ENCODE measurements at places on chromosomes 16 and 17.

- DNase-seq = no peak
These were observed 40.9 kb upstream of the CCNF start for GRCh38 chr16:2388139-2388874.

DNA sequence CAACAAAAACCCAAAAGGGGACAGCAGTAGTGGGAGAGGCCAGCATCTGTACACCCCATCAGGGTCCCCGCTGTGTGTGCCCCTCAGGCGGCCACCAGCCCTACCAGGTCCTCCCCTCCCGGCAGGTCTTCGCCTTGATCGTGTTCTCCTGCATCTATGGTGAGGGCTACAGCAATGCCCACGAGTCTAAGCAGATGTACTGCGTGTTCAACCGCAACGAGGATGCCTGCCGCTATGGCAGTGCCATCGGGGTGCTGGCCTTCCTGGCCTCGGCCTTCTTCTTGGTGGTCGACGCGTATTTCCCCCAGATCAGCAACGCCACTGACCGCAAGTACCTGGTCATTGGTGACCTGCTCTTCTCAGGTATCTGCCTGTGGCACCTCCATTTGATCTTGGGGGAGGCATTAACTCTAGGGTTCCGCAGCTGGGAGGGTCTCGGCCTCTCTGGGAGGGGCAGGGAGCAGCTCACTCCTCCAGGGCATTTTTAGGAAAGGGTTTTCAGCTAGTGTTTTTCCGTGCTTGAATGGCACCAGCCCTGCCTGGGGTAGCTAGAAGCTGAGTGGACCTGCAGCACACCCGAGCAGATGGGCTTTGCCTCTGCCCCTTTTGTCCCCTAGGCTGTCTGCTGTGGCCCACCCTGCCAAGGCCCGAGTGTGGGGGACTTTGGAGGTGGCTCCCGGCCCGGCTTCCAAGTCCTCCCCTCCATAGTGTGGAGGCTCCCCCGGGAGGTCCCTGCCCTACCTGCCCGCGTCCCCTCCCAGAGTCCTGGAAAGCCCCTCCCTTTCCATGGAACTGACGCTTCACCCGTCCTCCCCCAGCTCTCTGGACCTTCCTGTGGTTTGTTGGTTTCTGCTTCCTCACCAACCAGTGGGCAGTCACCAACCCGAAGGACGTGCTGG, 2.6 kb downstream of the SYNGR2 start:
- no peak for DNase-seq

DNA sequence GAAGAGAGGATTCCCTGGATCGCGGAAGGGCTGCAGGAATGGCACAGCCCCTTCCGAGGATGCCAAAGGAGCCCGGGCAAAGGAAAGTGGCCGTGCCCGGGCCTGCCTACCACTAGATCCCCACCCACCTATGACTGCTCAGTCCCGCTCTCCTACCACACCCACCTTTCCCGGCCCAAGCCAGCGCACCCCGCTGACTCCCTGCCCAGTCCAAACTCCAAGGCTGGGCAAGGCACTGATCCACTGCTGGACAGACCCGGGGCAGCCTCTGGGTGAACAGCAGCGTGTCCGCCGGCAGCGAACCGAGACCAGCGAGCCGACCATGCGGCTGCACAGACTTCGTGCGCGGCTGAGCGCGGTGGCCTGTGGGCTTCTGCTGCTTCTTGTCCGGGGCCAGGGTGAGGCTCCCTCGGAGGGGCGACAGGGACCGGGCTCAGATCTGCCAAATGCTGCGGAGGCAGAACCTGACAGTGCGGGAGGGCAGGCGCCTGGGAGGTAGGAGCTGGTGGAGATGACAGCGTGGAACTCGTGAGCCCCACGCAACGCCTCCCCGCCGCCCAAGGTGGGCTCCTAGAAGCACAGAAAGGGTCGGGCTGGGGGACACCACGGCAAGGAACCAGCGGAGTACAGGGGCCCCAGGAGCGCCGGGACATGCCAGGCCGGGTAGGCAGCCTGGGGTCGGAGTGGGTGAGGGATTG, at the start of gene CES2:
Gene CES2 (plus strand): TSS at position 203 of the 698 bp plus-strand sequence. CDS start 120 bp downstream, at position 323.
- no peak for DNase-seq

GRCh38 chr17:14582996-14583395, 282.1 kb downstream of the HS3ST3B1 start:
- DNase-seq = no peak

DNA sequence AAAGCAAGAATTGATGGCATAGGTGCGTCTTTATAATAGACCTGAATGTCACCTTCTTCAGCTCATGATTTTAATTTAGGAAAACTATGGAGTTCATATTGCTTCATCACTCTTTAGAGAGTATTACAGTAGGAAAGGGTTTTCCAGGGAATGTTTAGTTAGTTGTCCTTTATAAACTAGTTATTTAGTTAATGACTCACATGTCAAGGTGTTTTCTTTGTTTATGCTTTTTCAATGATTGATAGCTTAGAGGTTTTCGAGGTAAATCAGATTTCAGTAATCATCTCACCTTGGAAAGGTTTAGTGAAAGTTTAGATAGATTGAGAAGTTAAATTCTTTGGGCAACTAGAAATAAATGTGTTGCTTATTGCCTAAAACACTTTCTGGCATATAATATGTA, 9.8 kb downstream of the WSB1 start:
- DNase-seq = no peak

GRCh38 chr17:81414756-81415516, 19.7 kb downstream of the BAHCC1 start:
- DNase-seq = no peak

GRCh38 chr16:4109250-4109736, 6.9 kb downstream of the ADCY9 start:
- DNase-seq = no peak

DNA sequence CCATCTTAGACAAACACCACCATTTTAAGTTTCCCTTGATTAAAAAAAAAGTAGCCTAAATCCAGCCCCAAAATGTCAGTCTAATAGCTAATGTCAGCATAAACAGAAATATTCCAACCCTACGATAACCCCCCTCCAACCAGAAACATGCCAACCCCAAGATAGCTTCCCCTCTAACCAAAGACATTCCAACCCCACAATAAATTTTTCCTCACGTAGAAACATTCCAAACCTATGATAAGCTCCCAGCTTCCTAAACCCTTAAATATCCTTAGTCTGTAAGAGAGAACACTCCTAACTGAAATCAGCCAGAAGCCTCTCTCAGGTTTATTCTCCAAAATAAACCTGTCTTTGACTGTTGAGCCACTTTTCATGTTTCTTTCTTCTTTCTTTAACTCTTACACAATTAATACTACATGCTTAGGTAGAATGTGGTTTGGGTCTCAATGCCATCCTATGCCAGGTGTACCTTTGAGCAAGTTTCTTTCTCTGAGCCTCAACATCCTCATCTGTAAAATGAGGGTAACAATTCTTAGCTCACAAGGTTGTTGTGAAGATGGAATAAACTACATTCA, 10.5 kb upstream of the KRT38 start:
- no peak for DNase-seq

DNA sequence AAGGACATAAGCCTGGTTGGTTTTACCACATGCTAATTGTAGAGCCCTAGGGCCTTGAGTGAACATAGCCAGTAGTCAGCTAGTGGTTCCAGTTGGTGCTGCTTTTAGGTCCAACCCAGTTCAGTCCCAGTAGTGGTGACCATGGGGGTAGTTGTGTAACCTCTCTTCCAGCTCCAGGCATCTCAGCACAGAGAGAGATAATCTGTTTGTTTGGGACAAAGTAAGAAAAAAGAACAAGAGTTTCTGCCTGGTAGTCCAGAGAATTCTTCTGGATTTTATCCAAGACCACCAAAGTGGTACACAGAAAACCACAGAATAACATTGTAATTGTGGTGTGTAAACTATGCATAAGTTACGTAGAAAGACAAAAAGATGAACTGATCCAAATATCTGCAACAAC, 5.2 kb upstream of the CCL13 start:
- no peak for DNase-seq

GRCh38 chr17:67931227-67931626, 65.0 kb downstream of the C17orf58 start:
- no peak for DNase-seq

DNA sequence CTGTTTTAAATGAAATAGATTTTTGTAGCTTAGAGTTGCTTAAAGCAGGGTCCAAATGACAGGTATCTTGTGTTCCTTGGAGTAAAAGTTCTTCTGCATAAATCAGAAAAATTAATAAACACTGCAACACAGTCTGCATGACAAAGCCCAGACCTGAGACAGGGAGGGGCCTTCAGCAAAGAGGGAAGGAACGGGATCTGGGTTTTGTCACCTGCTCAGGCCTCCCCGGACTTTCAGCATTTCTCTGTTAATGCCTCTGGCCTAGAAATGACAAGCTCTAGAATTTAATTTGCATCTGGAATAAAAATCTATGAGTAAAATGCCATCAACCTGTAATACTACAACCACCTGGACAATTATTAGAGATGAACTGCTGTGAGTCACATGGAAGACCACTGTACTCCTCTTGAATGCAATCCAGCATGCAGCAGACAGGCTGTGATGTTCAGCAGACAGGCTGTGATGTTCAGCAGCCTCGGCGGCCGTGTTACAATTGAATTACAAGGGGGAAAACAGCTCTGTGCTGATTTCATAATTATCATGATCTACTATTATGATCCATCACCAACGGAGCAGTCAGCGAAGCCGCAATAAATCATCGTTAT, 170.2 kb downstream of the TOX3 start:
- DNase-seq = no peak

GRCh38 chr16:83031524-83031923, 404.8 kb downstream of the CDH13 start:
- DNase-seq = no peak

DNA sequence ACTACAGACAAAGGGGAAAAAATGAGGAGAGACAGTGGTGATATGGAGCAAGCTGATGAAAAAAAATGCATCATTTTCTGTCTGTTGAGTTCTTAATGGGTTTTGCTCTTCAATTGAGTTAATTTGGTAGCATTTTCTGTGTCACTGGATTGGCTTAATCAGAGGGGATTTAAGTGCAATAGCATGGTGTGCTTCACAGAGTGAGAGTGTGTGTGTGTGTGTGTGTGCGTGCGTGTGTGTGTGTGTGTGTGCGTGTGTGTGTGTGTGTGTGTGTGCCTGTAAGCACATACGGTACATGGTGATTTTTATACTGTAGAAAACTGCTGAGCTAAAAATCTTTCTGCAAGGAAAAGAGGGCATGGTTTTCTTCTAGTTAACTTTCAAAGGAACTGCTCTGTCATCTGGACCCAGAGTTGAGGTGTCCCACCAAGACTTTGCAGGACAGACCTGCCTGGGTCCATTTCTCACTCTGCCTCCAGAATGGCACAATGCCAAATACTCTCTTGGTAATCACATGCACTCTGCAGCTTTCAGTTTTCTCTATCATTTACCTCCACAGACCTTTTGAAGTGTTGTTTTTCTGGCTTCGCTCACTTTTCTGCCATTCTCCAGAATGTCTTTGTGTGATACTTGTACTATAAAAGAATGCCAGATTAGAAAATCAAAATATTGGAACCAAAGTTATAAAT, 952.6 kb upstream of the SOX9 start:
- DNase-seq = no peak

- no peak for DNase-seq
These were observed 56.0 kb downstream of the MRM1 start for GRCh38 chr17:36657390-36657762.

GRCh38 chr17:17497065-17497844, 1.1 kb upstream of the RASD1 start:
- DNase-seq = no peak

DNA sequence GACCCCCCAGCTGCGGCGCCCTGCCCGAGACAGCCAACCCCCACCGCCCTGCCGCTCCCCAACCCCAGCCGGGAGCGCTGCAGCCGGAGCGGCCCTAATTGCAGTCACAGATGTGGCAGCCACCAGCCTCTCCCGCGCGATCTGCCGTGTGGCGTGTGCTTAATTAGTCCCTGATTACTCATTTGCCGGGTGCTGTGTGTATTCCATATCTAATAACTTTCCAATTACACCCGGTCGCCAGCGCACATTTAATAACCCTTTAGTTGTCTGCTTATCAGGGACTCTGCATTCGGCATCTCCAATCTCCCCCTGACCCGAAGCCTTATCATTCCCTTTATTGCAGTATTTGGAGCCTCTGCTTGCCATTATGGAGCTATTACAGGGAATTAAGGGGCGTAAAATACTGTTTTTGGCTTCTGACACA, 236.7 kb upstream of the CIBAR2 start:
- DNase-seq = no peak

DNA sequence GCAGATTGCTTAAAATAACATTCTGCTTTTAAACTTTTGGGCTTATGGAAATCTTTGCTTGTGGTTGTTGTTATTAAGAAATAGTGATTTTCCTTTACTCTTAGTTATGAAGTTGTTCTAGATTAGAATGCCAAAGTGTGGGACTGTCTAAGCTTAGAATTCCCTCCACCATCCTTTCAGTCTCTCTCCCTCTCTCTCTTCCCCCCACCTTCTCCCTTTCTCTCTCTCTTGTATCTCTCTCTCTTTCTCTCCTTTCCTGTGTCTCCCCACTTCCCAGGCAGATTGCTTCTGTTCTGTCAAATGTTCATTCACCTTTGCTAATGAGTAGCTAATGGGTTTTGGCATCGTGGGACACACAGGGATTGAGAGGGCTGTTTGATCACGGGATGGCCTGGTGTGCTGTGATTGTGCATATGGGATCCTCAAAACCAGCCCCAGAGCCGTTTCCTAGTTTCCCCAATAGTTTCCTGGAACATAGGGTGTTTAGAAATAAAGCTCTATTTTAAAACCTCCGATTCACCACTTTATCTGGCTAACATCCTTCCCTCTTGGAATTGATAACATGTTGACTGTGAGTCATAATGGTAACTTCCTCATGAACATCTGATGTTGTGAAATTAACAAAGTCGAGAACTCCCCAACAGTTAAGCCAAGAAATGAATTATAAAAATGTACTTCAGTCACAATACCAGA, 502.6 kb downstream of the TMEM114 start:
- no peak for DNase-seq

DNA sequence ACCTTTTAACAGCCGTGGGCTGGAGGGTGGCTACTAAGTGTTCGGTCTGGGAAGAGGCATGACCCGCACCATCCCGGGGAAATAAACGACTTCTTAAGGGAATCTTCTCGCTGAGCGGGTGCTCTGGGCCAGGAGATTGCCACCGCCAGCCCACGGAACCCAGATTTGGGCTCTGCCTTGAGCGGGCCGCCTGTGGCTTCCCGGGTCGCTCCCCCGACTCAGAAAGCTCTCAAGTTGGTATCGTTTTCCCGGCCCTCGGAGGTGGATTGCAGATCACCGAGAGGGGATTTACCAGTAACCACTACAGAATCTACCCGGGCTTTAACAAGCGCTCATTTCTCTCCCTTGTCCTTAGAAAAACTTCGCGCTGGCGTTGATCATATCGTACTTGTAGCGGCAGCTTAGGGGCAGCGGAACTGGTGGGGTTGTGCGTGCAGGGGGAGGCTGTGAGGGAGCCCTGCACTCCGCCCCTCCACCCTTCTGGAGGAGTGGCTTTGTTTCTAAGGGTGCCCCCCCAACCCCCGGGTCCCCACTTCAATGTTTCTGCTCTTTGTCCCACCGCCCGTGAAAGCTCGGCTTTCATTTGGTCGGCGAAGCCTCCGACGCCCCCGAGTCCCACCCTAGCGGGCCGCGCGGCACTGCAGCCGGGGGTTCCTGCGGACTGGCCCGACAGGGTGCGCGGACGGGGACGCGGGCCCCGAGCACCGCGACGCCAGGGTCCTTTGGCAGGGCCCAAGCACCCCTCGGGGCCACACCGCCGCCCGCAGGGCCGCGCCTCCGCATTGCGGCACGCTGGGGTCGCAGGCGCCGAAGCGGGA, 3.6 kb upstream of the CBX4 start:
- DNase-seq = no peak

- DNase-seq = no peak
These were observed 118.4 kb downstream of the COPRS start for GRCh38 chr17:31740611-31741082.

GRCh38 chr16:49756775-49757558, 98.9 kb downstream of the ZNF423 start:
- no peak for DNase-seq

GRCh38 chr17:77510133-77510796, 369.5 kb downstream of the SEC14L1 start:
- DNase-seq = no peak
